Activated T-helper 9 cell treated with anti-CD3 and anti-CD28 coated beads, Interleukin-2, amount 50 U/mL, for 16 hours (primary cell): ENCODE measurements at places on chromosomes 2 and 18.

- no peak for DNase-seq
These were observed 75.6 kb downstream of the MAP4K4 start for GRCh38 chr2:101773137-101773536.

- DNase-seq, result no peak
These were observed 45.9 kb downstream of the TGIF1 start for GRCh38 chr18:3495691-3496430.

- DNase-seq, result no peak
These were observed 12.9 kb downstream of the ID2 start for GRCh38 chr2:8694737-8695136.

GRCh38 chr18:36558234-36558633 lies 260.7 kb downstream of the FHOD3 start:
- DNase-seq, result no peak

DNA sequence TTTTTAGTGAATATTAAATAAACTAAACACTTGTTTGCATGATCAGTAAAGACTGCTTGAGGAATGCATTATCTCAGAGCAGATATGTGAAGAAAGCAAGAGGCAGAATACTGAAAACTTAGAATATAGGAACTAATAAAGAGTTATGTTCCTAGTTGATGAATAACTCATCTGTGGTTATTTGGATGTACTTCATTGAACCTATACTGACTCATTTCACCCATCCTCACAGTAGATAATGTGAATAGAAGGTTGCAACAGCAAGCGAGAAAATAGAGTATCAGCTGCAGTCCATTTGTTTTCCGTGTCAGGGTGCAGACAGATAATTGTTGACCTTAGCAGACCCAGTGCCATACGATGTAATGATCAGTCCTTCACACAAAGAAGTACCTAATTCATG lies 945.7 kb upstream of the LRRTM1 start:
- no peak for DNase-seq

- no peak for DNase-seq
These were observed 1272.5 kb upstream of the CDH2 start for GRCh38 chr18:29449424-29449823.

- no peak for DNase-seq
These were observed 15.5 kb downstream of the CUL3 start for GRCh38 chr2:224569654-224570053.

DNA sequence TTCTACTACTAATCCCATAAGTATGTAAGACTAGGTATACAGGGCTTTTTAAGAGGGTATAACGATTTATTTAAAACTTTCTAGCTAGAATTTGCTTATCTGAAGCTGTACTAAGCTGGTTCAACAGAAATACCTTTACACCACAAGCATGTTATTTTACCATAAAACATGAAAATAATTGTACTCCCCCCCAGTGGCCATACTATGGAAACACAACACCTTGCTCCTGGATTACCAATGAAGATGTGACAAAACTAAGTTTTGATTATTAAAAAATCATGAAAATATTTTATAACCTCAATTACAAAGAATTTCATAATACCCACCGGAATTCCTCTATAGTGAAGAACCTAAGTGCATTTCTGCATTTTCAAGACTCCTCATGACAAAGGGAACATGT lies 27.3 kb downstream of the LPIN2 start:
- no peak for DNase-seq

GRCh38 chr2:71380665-71381064 lies 49.1 kb downstream of the ZNF638 start:
- DNase-seq, result no peak

DNA sequence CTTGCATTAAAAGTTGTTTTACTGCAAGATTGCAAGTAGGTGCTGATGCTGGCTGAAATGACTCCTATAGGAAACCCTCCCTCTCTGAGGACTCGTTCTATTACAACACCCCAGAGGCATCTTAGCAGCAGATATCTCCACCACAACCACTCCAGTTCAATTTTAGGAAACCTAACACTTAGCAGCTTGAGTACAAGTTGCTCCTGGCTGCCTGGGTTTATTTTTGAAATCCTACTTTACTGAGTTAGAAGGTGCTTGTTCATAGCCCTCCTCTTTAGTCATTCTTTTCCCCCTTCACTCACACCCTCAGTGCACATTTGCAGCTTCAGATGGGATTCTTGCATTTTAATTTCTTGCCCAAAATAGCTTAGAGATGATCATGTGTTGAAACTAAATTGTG lies 111.5 kb downstream of the MTCL1 start:
- DNase-seq, result no peak

- DNase-seq, result no peak
These were observed 27.8 kb upstream of the MAP4K3 start for GRCh38 chr2:39464864-39465263.

DNA sequence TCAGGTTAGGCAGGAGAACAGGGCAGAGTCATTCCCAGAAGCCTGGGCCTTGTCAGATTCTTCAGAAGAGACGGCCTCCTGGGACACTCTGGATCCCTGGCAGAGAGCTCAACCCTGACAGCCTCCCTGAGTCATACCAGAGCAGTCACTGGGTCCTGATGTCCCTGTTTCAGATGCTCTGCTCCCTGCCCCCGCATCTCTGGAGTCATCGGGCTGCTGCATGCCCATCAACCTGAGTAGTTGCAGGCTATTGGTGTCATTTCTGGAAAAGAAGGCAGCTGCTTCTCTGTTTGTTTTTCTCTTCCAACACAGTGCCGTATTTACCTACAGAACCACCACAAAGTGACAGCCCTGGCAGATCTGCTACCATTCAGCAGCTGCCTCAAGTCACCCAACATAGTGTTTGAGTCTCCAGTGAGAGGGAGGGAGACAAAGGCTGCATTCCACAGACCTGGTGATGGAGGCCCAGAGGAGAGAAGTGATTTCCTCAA lies 145.1 kb downstream of the B3GNT2 start:
- no peak for DNase-seq

DNA sequence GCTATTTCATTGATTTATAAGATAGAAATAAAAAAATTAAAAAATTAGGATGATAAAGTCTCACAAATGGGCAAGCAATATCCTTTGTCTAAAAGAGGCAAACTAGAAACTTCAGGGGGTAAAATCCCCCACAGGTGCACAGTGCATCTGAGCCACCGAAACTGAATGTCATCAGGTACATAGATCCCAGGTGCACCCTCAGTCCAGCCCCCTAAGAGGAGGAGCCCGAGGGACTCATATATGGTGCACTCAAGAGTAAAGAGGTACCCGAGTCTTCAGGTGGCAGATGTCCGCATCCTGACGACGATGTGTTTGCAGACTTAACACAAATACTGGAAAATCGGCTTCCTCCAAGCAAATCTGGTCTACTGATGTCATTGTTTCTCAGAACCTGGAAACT lies 11.3 kb downstream of the QPCT start:
- DNase-seq, result no peak

GRCh38 chr2:140344838-140345237 lies 1564.6 kb upstream of the NXPH2 start:
- DNase-seq, result no peak

DNA sequence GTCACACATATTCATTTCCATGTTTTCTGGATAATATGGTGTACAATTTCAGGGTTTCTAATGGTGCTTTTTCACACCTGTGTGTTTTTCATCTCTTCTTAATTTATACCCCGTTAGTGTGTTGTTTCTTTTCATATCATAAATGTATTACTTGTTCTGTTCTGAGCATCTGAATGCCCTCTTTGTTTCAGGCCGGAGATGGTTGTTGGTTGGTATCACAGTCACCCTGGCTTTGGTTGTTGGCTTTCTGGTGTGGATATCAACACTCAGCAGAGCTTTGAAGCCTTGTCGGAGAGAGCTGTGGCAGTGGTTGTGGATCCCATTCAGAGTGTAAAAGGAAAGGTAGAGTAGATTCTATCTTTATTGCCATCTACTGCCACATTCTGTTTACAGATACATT lies 45.1 kb upstream of the TBR1 start:
- no peak for DNase-seq

DNA sequence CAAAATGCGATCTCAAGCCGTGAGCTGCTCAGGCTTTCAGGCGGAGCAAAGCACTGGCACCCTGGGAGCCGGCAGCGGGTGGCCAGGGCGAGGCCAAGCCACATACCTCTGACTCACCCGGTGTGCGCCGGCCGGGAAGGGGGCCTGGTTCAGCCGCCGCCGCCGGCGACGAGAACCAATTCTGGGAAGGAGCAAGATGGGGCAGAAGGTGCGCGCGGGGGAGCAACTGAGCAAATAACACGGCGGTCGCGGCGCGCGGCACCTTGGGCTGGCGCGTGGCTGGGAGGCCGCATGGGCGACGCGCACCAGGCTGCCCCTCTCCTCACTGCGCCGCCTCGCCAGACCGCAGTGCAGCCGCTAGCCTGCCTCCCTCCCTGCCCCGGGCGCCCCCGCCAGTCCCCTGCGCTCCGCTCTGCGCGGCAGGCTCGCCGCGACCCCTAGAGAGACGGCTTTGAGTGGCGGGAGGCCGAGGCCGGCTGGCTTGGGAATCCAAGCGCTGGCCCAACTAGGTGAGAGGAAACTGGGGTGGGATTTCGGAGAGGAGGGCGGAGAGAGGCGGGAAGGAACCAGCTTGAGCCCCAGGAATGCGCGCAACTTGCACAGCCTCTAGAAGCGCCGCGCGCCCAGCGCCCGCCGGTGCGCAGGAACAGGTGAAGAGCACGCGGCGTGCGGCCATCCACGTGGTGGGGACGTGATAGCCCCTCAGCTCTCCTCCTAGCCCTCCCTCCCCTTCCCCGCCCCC lies 3.2 kb downstream of the NRP2 start:
- DNase-seq, result no peak

DNA sequence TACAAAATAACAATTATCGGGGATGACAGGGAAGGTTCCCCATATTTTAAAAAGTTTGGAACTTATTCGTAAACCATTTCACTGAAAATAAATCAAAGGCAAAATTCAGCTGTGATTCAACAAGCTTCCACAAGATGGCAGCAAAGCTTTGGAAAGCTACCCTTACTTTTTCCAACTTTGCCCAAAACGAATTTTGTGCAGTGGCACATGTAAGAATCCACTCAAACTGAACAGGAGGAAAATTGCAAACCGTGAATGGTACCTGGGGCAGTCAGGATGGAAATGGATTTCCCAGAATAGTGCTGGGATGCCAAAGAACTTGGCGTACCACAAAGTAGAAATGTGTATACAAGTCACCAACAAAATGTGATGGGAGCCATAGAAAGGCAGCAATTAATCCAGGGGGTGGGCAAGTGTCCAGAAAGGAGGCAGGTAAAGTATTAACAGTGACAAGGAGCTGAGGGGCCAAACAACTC lies 10.7 kb downstream of the RPL31 start:
- DNase-seq, result no peak

- no peak for DNase-seq
These were observed 16.1 kb upstream of the ZNF236 start for GRCh38 chr18:76806301-76806700.

GRCh38 chr2:207405150-207405549 lies 124.6 kb upstream of the CREB1 start:
- no peak for DNase-seq

DNA sequence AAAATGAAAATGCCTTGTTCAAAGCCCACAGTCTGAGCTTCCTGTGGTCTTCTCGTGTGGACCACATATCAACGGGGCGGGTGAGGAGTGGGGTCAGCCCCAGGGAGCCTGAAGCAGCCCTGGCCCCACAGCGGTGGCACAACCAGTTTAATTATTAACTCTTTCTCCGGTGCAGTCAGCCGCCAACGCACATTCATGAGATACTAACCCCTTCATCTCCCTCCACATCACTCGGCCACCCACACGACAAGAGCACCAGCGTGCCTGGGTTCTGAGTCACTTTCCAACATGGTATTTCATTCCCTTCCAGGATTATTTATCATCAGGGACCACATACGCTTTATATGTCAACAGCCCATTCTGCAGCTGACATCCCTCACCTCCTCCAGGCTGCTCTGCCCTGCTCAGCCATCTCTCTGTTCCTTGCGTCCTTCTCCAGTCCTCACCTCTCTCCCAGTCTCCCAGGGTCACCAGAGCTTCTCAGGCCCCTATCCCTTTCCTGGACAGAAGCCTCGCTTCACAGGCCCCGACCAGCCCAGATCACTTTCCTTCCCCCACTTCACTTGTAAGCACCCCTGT lies 48.0 kb upstream of the ID2 start:
- DNase-seq, result no peak

DNA sequence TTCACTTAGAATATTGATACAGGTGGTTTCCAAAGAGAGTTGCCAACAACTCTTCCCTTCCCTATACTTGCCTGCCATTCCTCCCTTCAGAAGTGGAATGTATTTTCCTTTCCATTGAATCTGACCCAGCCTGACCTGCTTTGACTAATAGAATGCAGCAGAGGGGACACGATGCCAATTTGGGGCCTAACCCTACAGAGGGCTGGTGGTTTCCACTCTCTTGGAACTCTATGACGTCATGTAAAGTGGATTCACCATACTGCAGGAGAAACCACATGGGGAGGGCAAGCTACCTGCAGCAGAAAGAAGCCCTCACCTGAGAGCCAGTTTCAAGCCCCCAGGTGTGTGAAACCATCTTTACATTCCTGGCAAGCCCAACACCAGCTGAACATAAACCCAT lies 98.9 kb upstream of the TRIB2 start:
- DNase-seq, result no peak

DNA sequence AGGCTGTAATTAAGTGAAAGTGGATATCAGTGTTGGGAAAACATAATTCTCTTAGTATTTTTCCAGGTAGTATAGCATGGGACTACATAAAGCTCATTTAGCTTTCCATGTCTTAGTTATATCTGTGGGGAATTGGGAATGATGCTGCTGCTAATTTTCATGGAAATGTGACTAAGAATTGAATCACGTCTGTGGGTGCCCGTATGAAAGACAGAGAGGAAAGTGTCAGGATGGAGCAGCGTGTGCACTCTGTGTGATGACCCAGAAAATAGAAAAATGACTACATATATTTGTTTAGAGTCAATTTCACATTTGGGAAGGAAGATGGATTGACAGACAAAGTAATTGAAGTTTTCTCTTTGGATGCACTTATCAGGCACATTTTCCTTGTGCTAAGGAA lies 212.1 kb downstream of the PTPRM start:
- no peak for DNase-seq

- DNase-seq, result no peak
These were observed 6.1 kb downstream of the FBXO11 start for GRCh38 chr2:47899915-47900816.

GRCh38 chr18:62446511-62446910 lies 76.3 kb upstream of the ZCCHC2 start:
- no peak for DNase-seq

DNA sequence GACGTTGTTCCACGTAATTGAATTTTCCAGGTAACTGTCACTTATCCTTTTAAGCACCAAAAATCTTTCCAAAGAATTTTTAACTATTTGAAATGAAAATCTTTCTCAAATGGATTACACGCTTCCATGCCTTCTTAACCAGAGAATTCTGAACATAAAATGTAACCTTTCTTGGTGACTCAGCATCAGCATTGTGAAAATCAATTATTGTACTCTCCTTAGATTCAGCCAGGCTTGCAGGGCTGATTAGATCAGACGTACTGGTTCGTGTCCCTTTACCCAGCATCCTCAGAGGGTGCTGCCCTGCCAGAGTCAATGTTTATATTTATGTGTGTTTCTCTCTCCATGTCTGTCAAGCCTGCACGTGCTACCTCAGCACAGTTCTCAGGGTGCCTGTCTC lies 623.9 kb downstream of the CNTNAP5 start:
- no peak for DNase-seq

- no peak for DNase-seq
These were observed 38.6 kb downstream of the AGFG1 start for GRCh38 chr2:227510620-227510958.

- DNase-seq, result no peak
These were observed 180.8 kb downstream of the MBD2 start for GRCh38 chr18:54043484-54044251.

GRCh38 chr2:85550486-85550885 lies 10.8 kb downstream of the GGCX start:
- DNase-seq, result no peak
